ENCODE measurements at places on chromosomes 1 and 21. TPM values are rescaled to one million over a fixed set of nuclear protein-coding genes. Genes with fewer than 3 reads are reported as not detected.

OR10J4 gene
- not detected for total RNA-seq

PRAMEF27 gene
- not detected for total RNA-seq

GREM2 gene
- 11.3 TPM for total RNA-seq

ZFYVE9 gene
- 28.0 TPM for total RNA-seq

GRCh38 chr1:52629325-52629643 is 3.7 kb upstream of the SHISAL2A start:
- no peaks in the 10 kb centered on the region for H3K36me3 ChIP-seq
- DNase-seq: peak; percentile 18
- no peak overlapping the region for H3K4me3 ChIP-seq
- peaks cover 4% of the 10 kb centered on the region for H3K4me1 ChIP-seq
- H3K27ac ChIP-seq: no peak overlapping the region
- H3K27me3 ChIP-seq: no peaks in the 10 kb centered on the region

- H3K27ac ChIP-seq: peak overlapping the region; percentile 80
- peak overlapping the region; percentile 3 for H3K4me3 ChIP-seq
- peaks cover 42% of the 10 kb centered on the region for H3K4me1 ChIP-seq
- H3K27me3 ChIP-seq: no peaks in the 10 kb centered on the region
Observed at GRCh38 chr1:19651141-19651737, 7.1 kb downstream of the NBL1 start.

DNA sequence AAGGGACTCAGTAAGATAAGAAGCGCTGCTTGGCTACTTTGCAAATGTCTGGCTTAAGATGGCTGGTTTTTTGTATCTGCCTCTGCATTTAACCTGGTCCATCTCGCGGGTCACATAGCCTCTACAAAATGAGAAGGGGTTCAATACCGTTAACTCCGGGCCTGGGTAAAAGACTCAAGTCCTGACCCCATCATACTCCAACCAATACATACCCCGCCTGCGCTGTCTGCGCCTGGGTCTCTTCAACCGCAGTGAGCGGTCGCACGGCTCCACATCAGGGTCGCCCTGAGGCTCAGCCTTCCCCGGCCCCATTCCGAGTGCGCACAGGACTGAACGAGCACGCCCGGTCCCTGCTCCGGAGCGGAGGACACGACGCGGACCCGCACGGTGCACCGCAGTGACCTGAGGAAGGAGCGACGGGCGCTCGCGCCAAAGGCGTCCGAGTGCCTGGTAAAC is 558 bp upstream of the PGD start:
- H3K4me1 ChIP-seq: peaks cover 9% of the 10 kb centered on the region
- H3K4me3 ChIP-seq: peak overlapping the region; percentile 62
- DNase-seq: no peak
- no peaks in the 10 kb centered on the region for H3K27me3 ChIP-seq
- no peaks in the 10 kb centered on the region for H3K36me3 ChIP-seq
- peak overlapping the region; percentile 89 for H3K27ac ChIP-seq

DNA sequence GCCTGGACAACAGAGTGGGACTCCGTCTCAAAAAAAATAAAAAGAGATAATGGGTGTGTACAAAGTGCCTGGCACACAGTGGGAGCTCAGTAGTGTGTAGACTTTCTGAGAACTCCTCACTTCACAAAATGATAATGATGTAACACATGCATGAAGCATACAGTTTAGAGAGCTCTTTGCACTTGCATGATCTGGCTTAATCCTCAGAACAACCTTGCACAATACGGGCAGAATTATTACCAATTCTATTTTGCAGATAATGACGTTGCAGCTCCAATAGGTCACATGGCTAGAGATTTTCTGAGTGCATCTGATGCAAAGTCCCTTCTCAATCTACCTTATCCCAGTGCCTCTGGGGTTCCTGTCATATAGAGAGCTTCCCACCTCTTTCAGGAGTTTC is 71.4 kb downstream of the CD247 start:
- H3K27me3 ChIP-seq: no peaks in the 10 kb centered on the region
- no peak overlapping the region for H3K27ac ChIP-seq
- H3K4me3 ChIP-seq: no peak overlapping the region
- H3K4me1 ChIP-seq: no peaks in the 10 kb centered on the region
- no peaks in the 10 kb centered on the region for H3K36me3 ChIP-seq
- DNase-seq: no peak

- H3K27me3 ChIP-seq: no peaks in the 10 kb centered on the region
- DNase-seq: no peak
- no peaks in the 10 kb centered on the region for H3K36me3 ChIP-seq
- peaks cover 7% of the 10 kb centered on the region for H3K4me1 ChIP-seq
- no peak overlapping the region for H3K27ac ChIP-seq
- H3K4me3 ChIP-seq: no peak overlapping the region
Observed at GRCh38 chr1:32386676-32387392, 7.4 kb downstream of the BSDC1 start.

DNA sequence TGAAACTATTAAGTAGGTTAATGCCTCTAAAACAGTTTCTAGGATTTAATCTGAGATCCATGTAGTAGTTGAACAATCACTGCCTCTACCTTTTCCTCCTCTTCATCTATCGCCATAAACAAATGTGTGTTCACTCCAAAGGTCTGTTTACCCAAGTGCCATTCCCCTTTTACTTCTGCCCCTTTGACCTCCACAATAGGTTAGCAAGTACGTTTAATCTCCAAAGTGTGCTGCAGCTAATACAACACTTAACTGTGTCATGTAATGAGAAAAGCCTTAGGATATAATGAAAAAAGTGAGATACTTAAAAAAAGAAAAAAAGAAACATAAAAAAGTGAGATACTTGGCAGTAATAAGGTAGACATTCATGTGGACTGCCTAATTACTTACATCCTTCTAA is 28.2 kb downstream of the GPBP1L1 start:
- H3K36me3 ChIP-seq: no peaks in the 10 kb centered on the region
- DNase-seq: no peak
- no peak overlapping the region for H3K27ac ChIP-seq
- H3K4me3 ChIP-seq: no peak overlapping the region

DNA sequence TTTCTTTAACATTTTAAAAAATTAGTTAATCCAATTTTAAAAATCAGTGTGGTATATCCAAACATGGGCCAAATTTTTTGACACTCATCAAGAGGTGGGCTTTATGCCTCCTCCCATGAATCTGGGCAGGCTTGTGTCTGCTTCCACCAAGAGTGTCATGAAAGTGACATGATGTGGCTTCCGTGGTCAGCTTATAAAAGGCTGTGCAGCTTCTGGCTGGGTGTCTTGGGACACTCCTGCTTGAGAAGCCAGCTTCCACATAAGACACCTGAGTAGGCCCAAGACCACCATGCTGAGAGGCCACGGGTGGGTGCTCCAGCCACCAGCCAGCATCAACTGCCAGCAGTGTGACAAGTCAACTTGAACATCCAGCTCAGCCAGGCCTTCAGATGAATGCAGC is 74.3 kb upstream of the RUNX3 start:
- no peaks in the 10 kb centered on the region for H3K4me1 ChIP-seq
- no peak overlapping the region for H3K4me3 ChIP-seq
- no peak overlapping the region for H3K27ac ChIP-seq
- DNase-seq: no peak
- H3K27me3 ChIP-seq: no peaks in the 10 kb centered on the region

GRCh38 chr1:238628110-238628509 is 737.4 kb upstream of the ZP4 start:
- H3K4me1 ChIP-seq: no peaks in the 10 kb centered on the region
- DNase-seq: no peak
- H3K27me3 ChIP-seq: no peaks in the 10 kb centered on the region
- no peaks in the 10 kb centered on the region for H3K36me3 ChIP-seq
- no peak overlapping the region for H3K27ac ChIP-seq

GRCh38 chr1:69073176-69073575 is 494.5 kb upstream of the LRRC7 start:
- no peaks in the 10 kb centered on the region for H3K4me1 ChIP-seq
- no peak overlapping the region for H3K27ac ChIP-seq
- H3K36me3 ChIP-seq: no peaks in the 10 kb centered on the region
- H3K4me3 ChIP-seq: no peak overlapping the region
- DNase-seq: no peak

- H3K4me1 ChIP-seq: peaks cover 13% of the 10 kb centered on the region
- H3K36me3 ChIP-seq: no peaks in the 10 kb centered on the region
- H3K27me3 ChIP-seq: no peaks in the 10 kb centered on the region
- H3K27ac ChIP-seq: peak overlapping the region; percentile 98
- peak overlapping the region; percentile 39 for H3K4me3 ChIP-seq
Observed at GRCh38 chr1:36321119-36321951, 2.1 kb downstream of the EVA1B start.

- no peak overlapping the region for H3K4me3 ChIP-seq
- H3K27me3 ChIP-seq: no peaks in the 10 kb centered on the region
- no peaks in the 10 kb centered on the region for H3K36me3 ChIP-seq
- peaks cover 17% of the 10 kb centered on the region for H3K4me1 ChIP-seq
- peak; percentile 52 for DNase-seq
Observed at GRCh38 chr1:36204347-36204909, 19.8 kb upstream of the THRAP3 start.

DNA sequence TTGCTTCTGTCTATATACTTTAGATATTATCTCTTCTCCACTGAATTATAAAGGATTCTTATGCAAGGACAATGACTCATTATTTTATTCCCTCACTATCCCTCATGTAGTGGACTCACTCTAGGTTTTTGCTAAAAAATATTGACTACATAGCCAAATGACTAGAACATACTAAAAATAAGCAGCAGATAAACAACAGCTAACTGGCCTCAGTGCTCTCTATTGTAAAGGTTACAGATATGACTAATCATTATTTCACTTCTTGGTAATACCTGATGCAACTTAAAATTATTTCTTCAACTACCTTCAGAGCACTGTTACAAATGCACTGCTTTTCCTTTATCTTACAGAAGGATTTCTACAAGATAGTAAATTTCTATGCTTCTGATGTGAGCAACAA is 147.6 kb upstream of the DEPDC1 start:
- no peaks in the 10 kb centered on the region for H3K4me1 ChIP-seq
- H3K27me3 ChIP-seq: no peaks in the 10 kb centered on the region
- no peak overlapping the region for H3K4me3 ChIP-seq

- DNase-seq: no peak
- H3K27me3 ChIP-seq: no peaks in the 10 kb centered on the region
- H3K36me3 ChIP-seq: no peaks in the 10 kb centered on the region
- peaks cover 10% of the 10 kb centered on the region for H3K4me1 ChIP-seq
- H3K27ac ChIP-seq: no peak overlapping the region
- H3K4me3 ChIP-seq: no peak overlapping the region
Observed at GRCh38 chr1:225425201-225425786, 2.5 kb downstream of the LBR start.

DNA sequence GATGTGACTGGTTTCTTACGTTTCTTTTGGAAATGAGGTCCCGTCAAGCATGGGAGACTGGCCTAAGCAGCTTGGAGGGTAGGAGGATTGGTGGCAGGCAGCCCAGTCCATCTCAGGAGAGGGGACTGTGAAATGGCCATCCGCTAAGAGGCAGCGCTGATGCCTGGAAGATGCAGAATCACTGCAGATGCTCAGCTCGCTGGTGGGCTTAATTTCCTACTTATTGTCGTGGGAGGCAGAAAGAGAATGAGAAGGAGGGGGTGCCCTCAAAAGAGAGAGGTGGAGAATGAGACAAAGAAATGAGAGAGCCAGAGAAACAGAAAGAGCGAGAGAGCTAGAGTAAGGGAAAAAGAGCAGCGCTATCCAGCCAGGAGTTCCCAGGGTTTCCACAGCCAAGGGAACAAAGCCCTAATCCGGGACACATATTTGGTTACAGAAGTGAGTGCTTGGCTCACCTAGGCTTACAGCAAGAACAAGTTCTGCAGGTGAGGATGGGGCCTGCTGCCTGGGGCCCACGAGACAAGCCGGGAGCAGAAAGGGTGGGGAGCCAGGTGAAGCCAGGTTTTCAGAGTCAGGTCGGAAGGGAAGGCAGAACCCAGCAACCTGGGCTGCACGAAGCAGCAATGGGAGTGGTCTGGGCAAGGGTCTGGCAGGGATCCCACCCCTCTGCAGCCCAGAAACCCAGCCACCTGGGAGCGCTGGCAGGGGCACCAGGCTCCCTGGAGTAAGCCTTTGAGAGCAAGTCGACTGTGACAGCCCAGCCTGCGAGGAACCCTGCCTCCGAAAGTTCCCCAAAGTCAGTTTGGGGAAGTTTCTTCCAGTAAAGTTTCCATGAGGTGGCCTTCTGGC is 5.8 kb downstream of the ECE1 start:
- H3K4me3 ChIP-seq: no peak overlapping the region
- no peak overlapping the region for H3K27ac ChIP-seq
- no peaks in the 10 kb centered on the region for H3K36me3 ChIP-seq
- no peak for DNase-seq
- no peaks in the 10 kb centered on the region for H3K27me3 ChIP-seq

GRCh38 chr21:44817506-44817880 is 369 bp downstream of the SUMO3 start:
- peak; percentile 92 for DNase-seq
- H3K27me3 ChIP-seq: no peaks in the 10 kb centered on the region
- no peak overlapping the region for H3K27ac ChIP-seq

DNA sequence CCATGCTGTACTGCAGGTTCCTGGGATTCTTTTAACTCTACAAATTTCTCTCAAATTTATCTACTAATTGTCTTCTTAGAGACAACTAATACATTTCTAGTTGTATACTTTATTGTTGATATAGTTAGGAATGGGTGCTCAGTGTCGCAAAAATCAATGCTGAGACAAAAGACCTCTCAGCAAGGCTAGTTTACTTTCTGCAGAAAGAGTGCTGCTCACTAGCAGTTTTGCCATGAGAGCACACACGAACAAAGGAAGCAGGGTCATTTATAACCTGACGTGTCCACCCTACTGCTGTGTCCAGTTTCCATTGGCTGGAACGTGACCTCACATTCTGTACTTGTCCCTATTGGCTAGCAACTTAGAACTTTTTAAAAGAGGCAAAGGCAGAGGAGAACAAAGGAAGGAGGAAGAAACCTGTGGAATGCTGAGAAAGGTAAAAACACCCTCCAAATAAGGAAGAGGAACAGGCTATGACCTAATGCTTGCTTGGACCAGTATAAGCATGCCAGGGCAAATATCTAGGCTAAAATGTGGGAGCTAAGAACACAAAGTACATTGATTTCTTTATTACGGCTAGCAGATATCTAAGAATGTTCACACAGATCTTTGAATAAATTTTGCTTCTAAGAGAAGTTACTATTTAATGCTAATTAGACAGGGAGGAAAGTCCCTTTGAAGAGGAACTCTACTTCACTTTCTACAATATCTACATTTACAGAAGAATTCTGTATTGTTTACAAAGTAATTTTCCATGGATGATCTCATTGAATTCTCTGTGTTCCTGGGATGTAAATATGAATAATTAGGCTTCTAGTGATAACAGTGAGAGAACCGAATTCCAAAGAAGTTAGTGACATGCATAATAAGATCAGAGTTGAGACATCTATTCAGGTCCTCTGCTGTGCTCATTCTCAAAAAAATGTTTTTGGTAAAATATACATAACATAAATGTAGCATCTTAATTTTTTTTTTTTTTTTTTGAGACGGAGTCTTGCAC is 86.0 kb upstream of the MAP10 start:
- no peak overlapping the region for H3K27ac ChIP-seq
- no peaks in the 10 kb centered on the region for H3K36me3 ChIP-seq
- H3K4me1 ChIP-seq: peaks cover 1% of the 10 kb centered on the region
- H3K4me3 ChIP-seq: no peak overlapping the region

All from ovary (tissue), 10 donors.